ENCODE measurements at places on chromosomes 5 and 9. TPM values are rescaled to one million over a fixed set of nuclear protein-coding genes. Genes with fewer than 3 reads are reported as not detected.
A peak's percentile ranks its signal among the peaks of the same experiment; 100 is the strongest.

DNA sequence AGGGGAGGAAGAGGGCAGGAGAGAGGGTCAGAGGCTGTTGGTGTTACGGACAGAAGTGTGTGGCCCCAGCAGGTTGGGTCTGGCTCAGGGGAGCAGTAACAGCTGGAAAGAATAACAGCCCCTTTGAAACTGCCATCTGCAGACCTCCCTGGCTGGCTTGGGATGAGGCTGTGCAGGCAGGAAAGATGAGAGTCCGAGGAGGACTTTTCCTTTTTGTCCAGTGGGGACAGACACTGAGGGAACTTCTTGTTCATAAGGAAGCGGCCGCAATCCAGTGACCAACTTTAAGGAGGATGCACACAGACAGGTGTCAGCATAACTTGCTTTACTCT, 14.8 kb upstream of the PLEKHG4B start:
- no peak for DNase-seq

- DNase-seq = no peak
Observed at GRCh38 chr5:178343306-178343705, 110.7 kb upstream of the PHYKPL start.

DNA sequence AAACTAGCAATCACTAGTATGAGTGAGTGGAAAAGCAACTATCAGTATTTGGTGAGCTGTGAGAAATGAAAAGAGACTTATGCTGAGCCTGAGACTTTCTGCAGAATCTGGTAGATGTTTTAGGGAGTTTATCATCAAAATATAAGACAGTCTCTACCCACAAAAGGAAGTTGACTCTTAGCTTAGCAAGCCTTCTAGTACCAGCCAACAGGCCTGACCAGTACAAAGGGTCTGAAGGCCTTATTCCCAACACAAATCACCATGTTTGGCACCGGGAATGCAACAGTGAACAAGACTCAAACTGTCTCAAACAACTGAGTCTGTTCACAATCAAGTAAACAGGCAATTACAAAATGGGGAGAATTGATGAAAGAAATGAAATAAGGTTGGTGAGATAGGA, 244.4 kb downstream of the CWC27 start:
- no peak for DNase-seq

- no peak for DNase-seq
Observed at GRCh38 chr9:110160123-110160522, 47.8 kb downstream of the C9orf152 start.

FST gene
- total RNA-seq = 8.0 TPM

DNA sequence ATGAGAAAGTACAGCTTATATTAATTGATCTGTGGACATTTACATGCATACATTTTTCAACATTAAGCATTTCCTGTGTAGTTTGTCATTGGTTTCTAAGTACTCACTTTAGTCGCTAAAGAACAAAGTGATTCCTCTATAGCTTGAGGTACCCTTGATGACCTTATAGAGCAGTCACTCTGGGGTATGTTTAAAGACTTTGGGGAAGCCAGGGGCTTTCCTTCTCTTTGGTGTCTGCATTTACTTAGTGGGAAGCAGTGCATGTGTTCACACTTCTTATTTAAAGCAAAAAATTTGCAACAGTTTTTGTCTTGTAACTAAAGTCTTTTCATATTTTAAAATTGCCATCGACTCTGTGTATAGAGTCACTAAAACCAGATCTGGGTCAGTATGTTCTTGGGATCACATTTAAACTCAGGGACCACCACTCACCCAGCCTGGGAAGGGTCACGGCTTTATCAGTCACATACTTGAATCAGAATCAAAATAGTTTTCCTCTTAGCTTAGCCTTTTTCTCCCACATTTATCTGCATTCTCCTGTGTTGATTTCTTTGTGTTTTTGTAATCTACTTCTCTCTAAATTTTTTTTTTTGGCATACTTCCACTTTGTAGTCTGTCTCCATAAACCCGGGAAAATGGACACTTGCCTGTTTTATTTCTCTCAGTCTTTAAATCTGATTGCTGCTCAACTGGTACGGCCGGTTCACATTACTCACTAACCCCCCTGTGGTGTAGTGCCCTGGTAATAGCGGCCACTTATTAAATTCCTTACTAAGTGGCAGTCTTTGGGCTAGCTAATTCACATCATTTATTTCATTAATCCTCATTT, 143.9 kb upstream of the FBN2 start:
- DNase-seq = peak; percentile 54

DNA sequence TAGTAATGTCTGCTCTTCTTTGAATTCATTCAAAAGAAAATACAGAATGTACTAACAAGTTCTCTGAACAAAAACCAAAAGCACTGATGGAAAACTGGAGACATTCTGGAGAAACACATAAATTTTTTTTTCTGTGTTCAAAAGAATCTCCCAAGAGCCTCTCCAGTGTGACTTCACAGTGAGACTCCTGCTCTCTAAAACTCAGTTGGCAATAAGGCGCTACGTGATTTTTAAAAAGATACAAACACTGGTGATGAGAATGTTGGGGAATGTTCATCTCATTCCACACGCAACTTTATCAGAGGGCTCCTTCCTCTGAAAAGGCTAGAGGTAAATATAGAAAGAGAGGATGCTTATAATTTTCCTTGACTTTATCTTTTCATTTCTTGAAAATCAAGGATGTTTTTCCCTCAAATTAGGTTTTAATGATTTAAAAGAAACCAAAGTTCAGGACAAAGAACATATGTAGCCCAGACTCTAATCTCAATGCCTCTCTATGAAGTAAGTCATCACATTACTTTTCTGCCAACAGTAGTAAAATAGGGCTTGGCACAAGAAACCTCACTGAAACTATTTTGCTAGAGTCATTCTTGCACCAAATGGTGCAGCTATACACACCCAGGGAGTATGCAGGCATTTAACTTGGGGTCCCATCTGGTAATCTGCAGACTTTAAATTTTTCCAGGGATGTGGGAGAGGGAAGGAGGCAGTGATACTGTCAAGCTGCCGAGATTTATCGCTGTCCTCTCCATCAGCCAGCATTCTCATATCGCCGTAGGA, 12.9 kb upstream of the AOPEP start:
- DNase-seq = no peak

DNA sequence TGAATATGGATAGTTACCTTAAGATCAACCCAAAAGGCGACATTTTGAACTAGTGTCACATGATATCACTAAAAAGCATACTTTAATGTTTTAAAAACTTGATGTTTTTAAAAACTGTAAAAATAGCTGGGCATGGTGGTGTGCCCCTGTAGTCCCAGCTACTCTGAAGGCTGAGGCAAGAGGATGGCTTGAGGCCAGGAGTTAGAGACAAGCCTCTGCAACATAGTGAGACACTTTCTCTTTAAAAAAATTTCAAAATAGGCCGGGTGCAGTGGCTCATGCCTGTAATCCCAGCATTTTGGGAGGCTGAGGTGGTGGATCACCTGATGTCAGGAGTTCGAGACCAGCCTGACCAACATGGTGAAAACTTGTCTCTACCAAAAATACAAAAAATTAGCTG, 129.5 kb downstream of the NPR3 start:
- DNase-seq = no peak

- DNase-seq = peak; percentile 82
Observed at GRCh38 chr5:57841676-57842363, 359.2 kb upstream of the ACTBL2 start.

PTCD2 gene
- total RNA-seq = 14.5 TPM

GRCh38 chr5:17229313-17229712, 11.9 kb downstream of the BASP1 start:
- DNase-seq = no peak

All from GM23338 (cell line).